ENCODE measurements at places on chromosomes 11 and 22. TPM values are rescaled to one million over a fixed set of nuclear protein-coding genes. Genes with fewer than 3 reads are reported as not detected.

DNA sequence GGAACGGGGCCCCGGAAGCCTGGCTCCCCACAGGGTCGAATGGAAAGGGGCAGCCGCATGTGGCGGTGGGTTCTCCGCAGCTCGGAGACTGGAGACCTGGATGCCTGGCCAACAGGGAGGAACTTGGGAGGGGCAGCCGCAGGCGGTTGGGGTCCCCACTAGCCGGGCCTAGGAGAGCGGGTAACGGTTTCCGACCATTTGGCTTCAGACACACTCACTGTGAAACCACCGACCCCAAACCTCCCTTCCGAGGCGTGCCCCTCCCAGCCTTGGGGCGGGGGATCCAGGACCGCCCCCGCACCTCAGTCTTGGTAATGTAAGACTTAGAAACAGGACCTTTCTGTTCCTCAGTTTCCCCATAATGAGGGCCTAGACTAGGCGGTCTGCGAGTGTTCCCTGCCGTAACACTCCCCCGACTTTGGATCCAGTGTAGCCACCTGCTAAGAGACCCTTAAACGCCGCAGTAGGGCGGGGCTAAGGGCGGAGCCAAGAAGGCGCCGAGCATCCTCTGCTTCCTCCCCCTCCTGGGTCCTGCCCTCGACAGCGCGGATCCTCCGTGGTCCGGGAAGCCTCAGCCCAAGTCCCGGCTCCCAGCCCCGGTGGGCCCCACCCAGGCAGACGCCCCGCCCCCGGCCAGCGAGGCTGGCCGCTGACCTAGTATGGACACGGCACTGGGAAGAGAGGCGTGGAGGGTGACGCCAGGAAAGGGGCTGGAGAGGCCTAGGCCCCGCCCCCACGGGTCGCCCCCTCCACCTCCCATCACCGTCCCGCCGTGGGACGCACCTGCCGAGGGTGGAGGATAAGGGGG lies 1.8 kb upstream of the RASGRP2 start:
- DNase-seq: peak; percentile 58

- DNase-seq: peak; percentile 75
These were observed 669 bp upstream of the GAL3ST1 start for GRCh38 chr22:30574997-30575671.

DNA sequence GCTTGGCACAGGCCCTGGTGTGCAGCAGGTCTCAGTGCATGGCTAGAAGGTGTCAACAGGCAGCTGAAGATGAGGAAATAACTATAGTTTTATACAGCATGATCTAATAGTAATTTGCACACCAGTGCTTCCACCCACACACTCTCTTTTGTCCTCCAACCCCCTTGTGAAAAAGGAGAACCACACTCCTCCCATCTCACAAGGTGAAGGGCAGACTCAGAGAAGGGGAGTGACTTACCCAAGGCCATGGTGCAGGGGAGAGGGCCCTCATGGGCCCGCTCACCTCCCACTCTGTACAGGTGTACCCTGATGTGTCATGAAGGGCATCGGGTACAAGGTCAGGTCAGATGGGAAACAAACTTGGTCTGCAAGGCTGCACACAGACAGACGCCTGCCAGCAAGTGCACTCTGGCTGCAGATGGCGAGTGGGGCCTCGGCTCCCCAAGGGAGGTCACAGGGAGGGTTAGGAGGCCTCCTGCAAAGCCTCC lies 53.4 kb downstream of the DGCR2 start:
- DNase-seq: no peak

GRCh38 chr22:19197997-19198865 lies 19.7 kb upstream of the SLC25A1 start:
- no peak for DNase-seq

- DNase-seq: no peak
These were observed 26.7 kb upstream of the NNMT start for GRCh38 chr11:114269498-114269897.

DNA sequence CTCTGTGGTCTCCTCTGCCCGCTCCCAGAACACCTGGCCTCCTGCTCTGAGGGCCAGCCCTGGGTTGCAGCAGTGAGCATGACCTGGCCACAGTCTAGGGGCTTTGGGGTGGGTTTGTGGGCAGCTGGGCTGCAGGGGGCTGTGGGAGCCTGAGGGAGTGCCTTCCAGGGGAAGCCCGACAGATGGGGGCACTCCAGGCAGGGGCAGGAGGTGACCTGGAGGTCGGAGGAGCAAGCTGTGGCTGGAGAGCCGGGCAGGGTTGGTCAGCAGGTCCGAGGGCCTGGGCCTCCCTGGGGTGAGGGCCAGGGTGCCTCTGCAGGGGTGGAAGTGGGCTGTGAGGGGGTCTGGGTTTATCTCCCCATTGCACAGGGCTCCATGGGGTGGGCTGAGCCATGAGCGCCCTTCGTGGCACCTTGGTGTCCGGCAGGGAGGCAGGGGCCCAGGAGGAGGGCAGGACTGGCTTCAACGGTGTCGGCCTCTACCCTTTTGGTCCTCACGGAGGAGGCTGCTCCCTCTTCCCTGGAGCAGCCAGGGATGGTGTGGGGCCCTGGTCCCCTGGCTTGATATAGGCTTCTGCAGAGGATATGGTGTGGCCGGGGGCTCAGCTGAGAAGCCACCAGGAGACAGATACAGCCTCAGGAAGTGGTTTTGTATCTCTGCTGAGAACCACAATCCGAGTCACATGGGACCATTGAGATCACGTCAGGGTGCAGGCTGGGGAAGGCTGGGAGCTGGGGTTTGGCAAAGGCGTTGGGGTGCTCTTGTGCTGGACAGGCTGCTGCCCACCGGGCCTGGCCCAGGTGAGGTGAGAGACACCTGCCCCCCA lies 22.3 kb downstream of the KCNQ1 start:
- peak; percentile 51 for DNase-seq

DNA sequence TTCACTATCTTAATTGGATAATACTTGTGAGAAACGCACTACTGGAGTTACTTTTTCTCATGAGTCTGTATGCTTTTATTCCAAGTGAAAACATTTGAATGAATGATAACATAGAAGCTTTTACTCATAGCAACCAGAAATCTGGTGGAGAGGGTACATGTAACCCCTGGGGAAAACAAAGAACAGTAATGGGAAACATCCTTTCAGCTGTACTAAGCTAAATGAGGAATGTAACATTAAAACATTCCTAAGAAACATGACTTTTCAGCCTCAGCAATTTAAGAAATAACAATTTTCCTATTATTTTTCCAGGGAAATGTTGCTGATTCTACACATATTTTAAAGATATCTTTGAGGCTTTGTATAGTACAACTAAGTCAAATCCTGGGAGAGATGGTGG lies 97.2 kb upstream of the CEP126 start:
- no peak for DNase-seq

GRCh38 chr11:36254713-36255112 lies 34.5 kb downstream of the COMMD9 start:
- no peak for DNase-seq

- DNase-seq: no peak
These were observed 6.1 kb upstream of the ANO1 start for GRCh38 chr11:70071996-70072395.

- peak; percentile 71 for DNase-seq
These were observed 109.8 kb downstream of the BCR start for GRCh38 chr22:23289851-23290724.

GRCh38 chr22:23269441-23270211 lies 89.3 kb downstream of the BCR start:
- DNase-seq: no peak

GRCh38 chr11:33334627-33335026 lies 77.4 kb downstream of the HIPK3 start:
- no peak for DNase-seq

- no peak for DNase-seq
These were observed 6.9 kb downstream of the NAALADL1 start for GRCh38 chr11:65051398-65051858.

GRCh38 chr11:22190827-22191463 lies 1.9 kb upstream of the ANO5 start:
- DNase-seq: no peak

- peak; percentile 12 for DNase-seq
These were observed 6.7 kb downstream of the OR6M1 start for GRCh38 chr11:123799438-123799837.

DNA sequence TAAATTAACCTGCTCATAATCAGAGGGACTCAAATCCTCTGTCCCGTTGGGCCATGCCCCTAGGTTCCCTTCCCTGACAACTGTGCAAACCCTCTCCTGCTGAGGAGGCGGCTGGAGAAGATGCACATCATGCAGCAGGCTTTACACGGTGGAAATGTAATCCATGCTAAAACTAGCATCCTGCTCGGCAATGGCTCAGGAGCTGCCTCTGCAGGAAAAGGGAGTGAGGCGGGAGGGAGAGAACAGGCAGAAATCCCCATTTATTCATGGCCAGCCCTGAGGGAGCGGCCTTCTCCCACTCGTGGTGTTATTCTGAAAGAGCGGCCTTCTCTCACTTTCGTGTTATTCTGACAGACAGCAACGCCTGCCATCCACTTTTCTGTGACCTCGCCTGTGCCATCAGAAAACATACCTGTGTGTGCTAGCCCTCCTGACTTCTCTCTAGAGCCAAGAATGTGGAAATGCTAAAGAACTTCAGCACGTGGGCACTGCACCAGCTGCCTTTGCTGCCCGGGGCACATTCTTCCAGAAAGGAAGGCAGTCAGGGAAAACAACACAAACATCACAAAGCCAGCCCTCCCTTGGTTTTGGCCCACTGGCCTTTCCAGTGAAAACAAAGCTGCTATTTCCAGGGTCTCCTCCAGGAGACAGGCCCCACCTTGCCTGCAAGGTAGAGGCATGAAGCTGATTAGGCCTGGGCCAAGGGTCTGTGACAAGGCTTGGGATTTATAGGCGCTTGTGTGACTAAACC lies 62.9 kb upstream of the BID start:
- DNase-seq: peak; percentile 60

Gene BTG4
- polyA plus RNA-seq: not detected

Gene MUC2
- polyA plus RNA-seq: not detected

Gene TEX12
- polyA plus RNA-seq: not detected

Gene CBLIF
- 546 TPM for polyA plus RNA-seq

Gene MGAT3
- 1.4 TPM for polyA plus RNA-seq

Gene UPK2
- not detected for polyA plus RNA-seq

Gene MEI1
- 3.1 TPM for polyA plus RNA-seq

Gene CEP126
- 1.1 TPM for polyA plus RNA-seq

All from stomach (tissue), 19 donors.